AG09309 (cell line): ENCODE measurements at places on chromosomes 7 and 10.

- DNase-seq = no peak
These were observed 193.9 kb downstream of the NXPH1 start for GRCh38 chr7:8627325-8627724.

GRCh38 chr7:44123190-44124003, at the start of gene POLD2:
TSS of gene POLD2 (minus strand) at chr7:44123548. CDS start at chr7:44122053, 1,495 bp downstream.
- DNase-seq = peak; percentile 67

DNA sequence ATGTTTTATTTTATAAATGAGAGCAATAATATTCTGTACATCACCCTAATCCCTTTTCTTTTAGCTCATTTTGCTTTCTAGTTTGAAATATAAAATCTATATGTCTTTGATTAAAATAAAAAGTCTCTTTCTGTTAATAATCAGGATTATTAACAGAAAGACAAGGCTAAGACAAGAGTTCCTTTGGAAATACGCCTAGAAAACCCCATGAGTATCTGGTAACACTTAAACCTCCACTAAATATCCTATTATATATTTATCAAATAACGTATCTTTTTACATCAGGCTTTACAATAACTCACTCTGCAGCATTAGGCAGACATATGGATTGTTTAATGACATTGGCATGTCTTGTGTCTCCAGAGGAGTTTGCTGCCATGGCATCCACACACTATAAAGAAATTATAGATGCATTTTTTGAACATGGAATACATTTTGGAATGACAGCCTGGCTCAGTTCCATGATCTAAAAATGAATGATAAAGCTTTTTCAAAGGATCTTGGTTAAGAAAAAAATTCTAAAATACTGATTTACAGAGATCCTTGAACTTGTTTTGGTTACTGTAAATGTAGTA, 98.7 kb downstream of the TMEM26 start:
- no peak for DNase-seq

- DNase-seq = no peak
These were observed 34.3 kb downstream of the USP54 start for GRCh38 chr10:73556855-73557254.

GRCh38 chr7:98323597-98324322, 42.3 kb downstream of the BRI3 start:
- no peak for DNase-seq

GRCh38 chr10:44477046-44477425, 92.1 kb upstream of the CXCL12 start:
- DNase-seq = peak; percentile 55

DNA sequence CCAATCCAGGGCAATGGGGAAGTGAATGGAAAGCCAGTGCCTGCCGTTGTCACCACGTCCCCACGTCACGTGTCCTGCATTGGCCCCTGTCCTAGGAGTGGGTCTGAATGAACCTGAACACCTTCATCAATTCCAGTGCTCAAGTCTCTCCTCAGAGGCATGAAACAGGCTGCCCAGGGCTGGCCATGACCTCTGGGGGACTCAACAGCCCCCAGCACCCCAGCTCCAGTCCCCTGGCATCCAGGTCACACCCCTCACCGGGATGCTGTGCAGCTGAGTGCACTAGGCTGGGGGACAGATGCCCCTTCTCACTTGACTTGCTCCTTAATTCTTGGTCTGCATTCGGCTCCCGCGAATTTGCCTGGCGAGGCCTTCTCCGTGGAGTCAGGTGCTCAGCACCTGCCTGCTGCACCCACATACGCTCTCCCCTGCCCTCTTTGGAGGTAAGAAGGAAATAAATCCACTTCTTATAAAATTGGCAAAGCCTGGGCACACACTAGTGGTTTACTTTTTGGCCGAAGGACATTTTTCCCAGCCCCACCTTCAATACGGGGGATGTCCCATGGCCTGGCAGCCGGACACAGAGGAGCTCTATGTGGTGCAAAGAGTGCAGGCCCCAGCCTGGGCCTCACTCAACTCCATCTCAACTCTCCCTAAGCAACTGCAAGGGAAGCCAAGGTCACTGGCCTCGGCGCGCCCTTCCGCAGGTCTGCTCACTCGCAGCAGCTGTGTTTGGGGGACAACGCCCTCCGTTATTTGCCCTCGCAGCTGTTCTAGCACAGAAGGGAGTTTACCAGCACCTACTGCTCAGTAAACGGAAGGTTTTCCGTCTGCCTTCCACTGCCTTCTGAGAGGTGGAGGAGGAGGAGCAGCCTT, 77.6 kb upstream of the SHH start:
- no peak for DNase-seq

DNA sequence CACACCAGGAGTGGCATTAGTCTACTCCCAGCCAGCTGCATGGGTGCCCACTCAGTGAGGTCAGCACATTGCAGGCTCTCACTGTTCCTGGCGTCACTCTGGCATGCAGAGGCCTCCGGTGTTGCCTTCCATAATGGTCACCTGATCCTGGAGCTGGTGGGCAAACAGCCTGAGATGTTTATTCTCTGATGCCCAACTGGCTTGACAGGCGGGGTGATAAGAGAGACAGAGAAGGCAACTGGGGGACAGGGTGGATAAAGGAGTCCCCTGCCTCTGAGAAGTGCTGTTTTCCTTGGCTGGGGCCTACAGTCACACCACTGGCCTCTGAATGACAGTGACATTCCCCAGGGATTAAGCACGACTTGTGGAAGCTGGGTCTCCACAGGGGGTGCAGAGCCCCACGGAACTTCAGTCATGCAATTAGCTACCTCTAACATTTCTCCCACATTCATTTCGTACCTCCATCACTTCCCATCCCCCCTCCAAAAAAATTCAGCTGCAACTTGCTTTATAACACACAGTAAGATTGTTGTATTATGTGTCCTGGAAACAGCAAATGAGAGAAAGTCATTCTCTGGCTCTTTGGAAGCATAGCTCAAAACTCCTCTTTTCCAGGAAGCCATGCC, 7.1 kb upstream of the RBM20 start:
- DNase-seq = no peak

- DNase-seq = no peak
These were observed 130.1 kb downstream of the ELMO1 start for GRCh38 chr7:37318541-37318940.

DNA sequence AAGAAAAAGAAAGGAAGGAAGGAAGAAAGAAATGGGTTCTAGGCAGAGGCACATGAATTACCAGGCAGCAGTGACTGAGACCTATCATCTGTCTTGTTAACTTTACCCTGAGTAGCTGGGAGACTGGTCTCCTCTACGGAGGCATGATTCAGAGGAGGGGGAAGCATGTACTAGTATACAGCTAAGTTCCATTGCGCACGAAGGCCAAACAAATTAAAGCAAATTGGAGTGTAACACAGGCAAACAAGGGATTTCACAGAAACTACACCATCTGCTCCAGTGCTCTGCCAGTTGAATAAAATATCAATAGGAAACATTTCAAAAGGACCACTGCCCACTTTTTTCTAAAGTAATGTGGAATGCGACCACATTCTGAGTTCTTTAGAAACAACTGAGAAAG, 65.9 kb upstream of the RSU1 start:
- no peak for DNase-seq

DNA sequence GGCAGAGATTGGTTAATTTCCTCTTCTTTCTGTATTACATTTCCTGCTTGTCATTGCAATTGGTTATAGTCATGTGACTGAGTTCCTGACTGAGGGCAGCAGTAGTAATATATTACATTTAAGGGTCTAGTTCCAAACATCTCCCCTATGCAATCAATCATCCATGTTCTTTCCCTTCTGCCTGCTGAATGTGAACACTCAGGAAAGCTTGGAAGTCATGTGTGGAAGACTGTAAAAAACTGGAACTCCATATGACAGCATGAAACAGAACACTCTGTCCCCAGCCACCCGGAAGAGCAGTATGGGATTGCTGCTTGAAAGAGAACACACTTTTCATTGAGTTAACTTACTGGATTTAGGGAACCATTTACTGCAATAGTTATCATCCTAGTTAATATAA, 459.7 kb upstream of the SEMA3A start:
- no peak for DNase-seq

DNA sequence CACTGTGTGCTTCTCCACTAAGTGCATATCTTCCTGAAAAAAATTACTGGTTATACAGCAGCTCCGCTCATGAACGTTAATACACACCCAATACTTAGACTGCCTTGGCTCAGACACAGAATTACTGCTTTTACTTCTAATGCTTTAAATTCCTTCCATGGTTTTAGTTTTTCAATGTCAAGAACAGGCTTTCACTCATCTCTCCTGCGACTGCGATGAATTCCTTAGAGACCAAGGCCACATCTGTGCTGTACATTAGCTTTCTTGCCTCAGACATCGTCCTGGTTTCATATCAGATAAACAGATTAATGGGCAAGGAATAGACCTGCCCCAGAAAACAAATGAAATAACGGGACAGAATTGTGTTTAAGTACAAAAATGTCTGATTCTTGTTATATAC, 120.2 kb downstream of the CYP26A1 start:
- no peak for DNase-seq

- DNase-seq = no peak
These were observed 9.0 kb downstream of the GTF2IRD1 start for GRCh38 chr7:74462707-74463100.

GRCh38 chr10:99520040-99520846, 12.5 kb upstream of the NKX2-3 start:
- no peak for DNase-seq

DNA sequence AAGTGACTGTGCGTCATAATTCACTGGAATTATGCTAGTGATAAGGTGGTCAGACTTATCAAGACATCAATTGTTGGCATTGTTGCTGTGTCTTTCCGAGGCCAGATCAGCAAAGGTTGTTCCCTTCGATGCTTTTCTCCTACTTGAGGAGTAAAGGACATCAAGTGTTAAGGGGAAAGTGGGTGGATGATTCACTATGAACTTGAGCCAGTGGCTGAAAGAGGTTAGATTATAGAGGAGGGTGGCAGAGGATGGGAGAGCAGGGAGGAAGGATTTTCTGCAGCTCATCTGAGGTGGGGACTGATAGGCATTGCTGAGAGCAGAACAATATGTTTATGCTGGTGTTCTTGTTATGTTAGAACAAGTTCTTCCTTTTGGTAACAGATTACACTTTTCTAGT, 131.4 kb upstream of the AGR3 start:
- DNase-seq = no peak

GRCh38 chr10:46311501-46311951, 24.7 kb downstream of the ANTXRL start:
- DNase-seq = no peak

DNA sequence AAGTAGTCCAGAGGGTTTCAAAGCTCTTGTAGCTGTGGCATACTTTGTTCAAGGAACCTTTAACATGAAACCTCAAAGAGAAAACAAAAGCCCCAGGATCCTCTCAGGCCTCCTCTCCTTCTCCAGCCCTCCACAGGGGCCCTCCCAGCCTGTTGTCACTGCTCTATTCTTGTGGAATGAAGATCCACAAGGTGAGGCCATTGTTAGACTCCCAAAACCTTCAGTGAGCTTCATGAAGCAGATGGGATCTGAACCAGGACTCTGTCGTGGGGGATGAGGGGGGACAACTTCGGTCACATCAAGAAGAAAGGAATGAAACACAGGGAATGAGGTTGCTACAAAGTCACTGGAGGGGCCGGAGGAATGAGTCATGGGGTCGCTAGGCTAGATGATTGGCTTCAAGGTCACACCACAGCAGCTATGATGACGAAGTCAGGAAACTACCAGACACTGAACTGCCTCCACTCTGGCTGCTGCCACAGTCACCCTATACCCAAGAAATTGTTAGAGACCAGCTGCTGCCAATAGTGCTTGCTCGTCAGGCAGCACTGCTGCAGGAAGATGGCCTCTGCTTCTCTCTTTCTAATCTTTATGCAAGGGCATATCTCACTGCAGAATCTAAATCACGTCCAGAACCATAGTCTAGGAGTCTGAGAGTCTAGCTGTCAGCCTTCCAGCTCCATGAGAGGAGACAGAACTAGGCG, 208.8 kb downstream of the HIBADH start:
- DNase-seq = no peak

DNA sequence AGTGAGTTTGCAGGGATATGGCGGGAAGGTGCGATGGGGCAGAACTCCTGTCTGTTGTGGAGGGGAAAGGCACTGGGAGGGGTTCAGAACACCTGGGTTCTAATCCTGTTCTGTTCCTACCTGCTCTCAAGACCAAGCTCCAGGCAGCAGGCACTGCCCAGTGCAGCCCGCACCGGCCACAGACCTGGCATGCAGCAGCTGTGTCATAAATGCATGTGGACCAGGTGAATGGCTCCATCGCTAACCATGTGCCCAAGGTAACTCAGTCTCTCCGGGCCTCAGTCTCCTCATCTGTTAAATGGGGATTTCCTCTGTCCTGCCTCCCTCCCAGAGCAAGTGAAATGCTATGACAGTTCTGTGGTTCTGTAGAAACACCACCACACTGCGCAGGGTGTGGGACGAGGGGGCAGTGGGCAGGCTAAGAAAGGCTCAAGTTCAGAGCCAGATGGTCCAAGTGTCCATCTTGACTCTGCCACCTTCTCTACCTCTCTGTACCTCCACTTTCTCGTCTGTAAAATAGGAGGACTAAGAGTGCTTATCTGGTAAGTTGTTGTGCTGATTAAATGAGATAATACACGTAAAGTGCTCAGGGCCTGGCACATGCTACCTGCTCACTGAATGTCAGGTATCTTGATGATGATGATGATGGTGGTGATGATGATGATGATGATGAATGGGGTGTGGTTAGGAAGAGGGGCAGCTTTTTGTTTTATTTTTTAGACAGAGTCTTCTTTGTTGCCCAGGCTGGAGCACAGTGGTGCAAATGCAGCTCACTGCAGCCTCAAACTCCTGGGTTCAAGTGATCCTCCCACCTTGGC, 22.9 kb downstream of the ATP6V1F start:
- no peak for DNase-seq

- no peak for DNase-seq
These were observed 18.4 kb downstream of the GPNMB start for GRCh38 chr7:23264916-23265458.

DNA sequence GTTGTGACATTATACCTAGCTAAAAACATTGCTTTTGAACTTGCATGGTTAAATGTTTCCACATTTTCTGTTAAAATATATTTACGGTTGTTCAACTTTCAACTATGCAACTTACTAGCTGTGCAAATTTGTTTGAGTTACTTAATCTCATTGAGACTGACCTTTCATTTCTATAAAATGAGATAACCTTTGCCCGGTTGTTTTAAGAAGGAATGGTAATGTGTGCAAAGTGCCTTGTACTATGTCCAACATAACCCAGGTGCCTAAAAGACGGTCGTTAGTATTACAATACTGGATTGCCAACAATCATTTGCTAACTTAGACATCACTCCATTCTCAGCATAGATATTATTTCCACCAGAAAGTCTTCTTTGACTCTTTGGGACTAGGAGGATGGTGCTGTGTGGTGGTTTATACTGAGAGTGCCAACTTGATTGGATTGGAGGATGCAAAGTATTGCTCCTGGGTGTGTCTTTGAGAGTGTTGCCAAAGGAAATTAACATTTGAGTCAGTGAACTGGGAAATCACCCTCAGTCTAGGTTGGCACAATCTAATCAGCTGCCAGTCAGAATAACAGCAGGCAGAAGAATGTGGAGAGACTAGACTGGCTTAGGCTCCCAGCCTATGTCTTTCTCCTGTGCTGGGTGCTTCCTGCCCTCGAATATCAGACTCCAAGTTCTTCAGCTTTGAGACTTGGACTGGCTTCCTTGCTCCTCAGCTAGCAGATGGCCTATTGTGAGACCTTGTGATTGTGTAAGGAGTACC, 85.2 kb upstream of the PDSS1 start:
- DNase-seq = no peak
